Inflammatory macrophage treated with lipopolysaccharide for 1 hour (primary cell): ENCODE measurements at places on chromosomes 6 and 20.

DNA sequence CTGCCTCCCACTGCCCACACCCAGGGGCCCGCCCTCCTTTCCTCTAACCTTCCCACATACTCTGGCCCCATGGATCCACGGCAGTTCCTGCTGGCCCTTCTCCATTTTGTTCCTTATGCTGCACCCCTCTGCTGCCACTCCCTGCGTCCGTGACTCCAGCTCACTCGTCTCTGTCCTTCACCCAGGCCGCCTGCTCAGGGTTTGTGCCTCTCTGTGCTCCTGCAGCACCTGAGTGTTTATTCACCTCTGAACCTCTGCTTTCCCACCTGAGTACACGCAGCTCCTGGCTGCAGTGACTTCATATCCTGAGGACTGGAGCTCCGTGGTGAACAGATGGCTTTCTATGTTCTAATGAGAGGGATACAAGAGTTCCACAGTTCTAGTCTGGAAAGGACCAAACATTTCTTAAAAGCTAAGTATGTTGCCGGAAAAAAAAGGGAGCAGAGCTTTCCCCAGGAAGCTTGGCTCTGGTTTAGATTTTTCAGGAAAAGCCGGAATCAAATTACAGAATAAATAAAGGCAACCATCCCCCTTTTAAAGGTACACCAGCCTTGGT lies 1.5 kb upstream of the GNRH2 start:
- DNase-seq: no peak

GRCh38 chr20:24118034-24118433 lies 129.5 kb upstream of the GGTLC1 start:
- DNase-seq: no peak

DNA sequence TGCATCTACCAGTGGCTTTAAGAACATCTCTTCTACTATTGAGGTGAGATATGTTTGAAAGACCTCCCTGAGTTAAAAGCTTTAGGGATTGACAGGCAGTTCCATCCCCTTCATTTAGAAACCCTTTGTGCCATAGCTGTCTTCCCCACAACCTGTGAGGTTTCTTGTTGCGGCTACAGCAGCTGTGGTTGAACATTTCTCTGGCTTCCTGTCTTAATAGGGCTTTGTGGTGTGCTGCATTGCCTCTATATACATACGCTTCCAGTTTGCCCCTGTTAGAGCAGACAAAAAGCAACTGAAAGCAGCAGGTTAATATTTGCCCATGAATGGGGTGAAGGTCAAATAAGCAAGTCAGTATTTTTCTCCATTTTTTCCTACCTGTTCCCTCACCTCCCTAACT lies 210.2 kb downstream of the TMEM200A start:
- no peak for DNase-seq

DNA sequence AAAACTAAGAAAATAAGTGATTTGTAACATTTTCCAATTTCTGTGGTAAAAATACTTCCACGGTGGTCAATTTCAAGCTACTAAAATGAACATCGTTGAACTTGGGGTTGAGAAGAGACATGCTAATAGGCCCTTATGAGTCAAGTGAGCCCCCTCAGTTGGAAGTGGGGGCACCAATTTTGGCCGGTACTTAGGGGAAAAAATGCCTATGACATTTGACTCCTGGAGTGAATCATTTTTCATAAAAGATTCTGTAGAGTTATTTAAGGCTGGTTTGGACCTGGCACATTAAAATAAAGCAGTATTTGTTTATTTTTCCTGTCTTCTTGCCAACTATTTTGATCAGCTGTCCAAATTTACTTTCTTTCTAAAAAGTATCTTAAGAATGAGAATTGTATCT lies 32.4 kb upstream of the CAP2 start:
- no peak for DNase-seq

DNA sequence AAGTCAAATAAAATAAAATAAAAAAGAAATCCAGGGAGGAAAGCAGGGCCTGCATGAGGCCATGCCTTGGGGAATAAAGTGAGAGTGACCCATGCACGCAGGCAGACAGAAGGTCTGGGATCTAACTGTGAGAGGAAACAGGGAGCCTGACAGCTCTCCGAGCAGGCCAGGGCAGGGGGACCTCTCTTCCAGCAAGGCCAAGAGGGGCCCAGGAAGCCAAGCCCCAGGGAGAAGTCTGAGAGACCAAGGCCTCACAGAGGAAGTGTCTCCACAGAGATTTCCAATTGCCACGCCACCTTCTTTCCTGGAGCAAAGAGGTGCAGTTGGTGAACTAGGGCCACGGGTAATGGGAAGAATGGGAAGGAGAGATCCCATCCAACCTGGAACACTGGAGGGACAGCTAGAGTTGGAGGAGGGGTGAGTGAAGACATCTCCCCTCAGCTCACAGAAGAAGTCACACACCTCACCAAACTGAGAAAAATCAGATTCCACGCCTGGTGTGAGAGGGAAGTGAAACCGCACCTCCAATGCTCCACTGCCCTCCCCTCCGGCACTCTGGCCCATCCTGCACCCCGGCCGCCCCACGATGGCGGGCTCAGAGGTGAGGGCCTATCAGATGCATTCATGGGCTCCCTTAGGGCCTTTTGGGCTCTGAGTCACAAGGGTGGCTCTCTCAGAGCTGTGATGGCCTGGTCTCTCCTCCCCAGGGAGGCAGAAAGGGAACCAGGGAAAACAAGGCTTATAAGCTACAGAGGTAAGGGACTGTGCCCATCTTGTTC lies 25.1 kb upstream of the TAF8 start:
- no peak for DNase-seq

DNA sequence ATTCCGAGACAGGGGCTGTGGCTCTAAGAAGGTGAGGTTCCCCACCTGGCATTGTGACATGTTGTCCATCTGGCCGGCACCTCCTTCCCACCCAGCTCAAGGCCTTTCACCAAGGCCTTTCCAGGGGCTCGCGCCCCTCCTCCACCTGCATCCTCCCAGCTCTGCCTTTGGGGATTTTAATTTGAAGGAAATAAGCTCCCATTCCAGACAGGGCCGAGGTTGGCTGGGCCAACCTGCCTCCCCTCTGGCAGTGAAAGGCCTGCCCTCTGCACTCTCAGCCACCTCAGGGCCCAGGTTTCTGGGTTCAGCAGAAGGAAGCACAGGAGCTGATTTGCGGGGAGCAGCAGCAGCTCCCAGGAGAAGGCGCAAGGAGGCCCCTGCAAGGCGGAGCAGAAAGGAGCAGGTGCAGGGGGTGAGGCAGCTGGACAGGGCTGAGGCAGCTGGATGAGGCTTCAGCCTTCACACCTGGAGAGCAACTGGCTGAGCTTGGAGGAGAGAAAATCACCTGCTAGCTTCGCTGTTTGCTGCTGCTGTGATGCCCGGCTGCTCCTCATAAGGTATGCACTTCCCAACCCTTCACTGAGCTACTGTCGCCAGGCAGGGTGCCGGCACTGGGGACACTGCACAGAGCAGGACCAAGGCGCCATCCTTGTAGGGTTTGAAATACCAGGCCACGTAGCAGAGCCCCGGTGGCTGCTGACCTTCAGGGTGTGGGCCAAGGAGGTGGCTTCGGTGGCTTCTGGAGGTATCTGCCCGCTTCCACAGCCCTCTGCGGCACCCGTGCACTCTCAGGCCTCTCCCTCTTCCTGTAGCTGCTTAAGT lies 147.0 kb downstream of the SYNDIG1 start:
- DNase-seq: no peak

DNA sequence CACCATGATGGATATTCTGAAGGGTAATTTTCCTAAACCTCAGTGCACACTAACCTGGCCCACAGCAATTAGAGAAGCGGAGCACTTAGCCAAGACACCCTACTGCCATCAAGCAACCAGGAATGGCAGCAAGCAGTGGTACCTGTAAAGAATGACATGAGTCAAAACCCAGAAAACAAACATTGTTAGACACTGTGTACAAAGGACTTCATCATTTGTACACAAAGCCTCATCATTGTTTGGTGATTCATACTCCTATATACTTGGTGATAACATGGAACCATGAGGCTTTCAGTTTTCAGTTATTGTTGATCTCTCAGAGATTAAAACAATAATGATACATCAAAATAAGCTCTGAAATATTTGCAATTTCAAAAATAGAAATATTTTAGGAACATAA lies 74.6 kb downstream of the MLIP start:
- no peak for DNase-seq

DNA sequence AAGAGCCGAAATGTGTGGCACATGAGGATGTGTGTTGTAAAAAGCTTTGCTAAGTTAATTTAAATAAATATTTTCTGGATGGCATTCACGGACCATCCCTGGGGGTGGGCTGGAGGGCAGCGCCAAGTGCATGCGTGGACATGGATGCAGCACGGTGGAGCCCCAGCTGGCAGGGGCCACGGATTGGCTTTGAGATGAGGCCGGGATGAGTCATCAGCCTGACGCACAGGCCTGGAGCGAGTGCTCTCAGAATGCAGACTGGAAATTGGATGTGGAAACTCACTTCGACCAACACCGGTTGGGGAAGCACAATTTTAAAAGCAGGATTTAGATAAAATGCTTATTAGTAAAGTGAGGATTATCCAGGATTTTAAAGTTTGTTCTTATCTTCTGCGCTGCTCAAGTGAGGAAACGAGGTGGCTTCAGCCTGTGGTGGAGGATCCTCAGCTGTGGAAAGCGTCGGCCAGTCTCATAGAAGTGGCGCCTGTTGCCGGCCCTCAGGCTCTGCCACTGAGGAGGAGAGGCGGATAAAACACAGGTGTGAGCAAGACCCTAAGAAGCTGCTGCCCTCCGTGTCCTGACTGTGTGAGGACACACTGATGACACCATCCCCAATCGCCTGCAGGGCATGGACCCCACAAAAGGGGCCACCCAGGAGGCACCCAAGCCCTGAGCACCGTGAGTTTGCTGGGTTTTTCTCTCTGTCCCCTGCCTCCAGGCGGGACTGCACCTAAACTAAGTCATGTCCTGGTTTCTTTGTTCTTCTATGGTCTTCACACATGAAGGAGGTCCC lies 279.7 kb downstream of the CDH4 start:
- no peak for DNase-seq

DNA sequence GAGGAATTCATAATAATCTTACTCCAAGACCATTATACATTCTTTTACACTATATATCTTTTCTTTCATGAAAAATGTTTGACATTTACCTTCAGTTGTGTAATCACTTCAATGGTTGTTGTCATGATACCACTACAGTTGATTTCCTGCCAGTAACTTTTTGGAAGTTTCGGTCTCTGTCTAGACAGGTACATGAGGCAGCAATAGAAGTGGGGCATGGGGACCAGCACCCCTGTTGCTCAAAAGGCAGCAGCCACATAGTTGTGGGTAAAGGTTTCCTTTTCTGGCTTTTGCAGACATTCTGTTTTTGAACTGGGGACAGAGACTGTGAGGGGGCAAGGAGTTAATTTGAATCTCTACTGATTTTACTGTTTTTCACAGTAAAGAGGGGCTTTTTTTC lies 14.1 kb downstream of the SAMD5 start:
- no peak for DNase-seq

GRCh38 chr6:43924222-43924702 lies 154.3 kb downstream of the VEGFA start:
- DNase-seq: peak; percentile 72

DNA sequence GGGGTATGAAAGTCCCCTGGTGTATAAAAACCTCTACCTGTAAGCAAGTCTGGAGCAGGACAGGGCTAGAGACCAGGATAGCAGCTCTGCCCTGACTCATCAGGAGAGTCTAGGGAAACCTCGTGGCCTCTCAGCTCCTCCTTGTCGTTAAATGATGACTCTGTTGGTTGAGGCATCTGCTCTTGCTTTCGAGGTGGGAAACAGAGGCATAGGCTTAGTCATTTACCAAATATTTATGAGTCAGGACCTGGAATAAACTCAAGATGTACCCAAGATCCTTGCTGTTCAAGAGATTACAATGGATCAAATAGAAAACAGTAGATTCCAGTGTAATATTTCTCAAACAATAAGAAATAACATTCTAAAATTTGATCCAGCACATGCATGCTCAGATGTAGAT lies 5.5 kb downstream of the MANBAL start:
- peak; percentile 39 for DNase-seq

- no peak for DNase-seq
Observed at GRCh38 chr6:154893917-154894316, 101.2 kb upstream of the TIAM2 start.

DNA sequence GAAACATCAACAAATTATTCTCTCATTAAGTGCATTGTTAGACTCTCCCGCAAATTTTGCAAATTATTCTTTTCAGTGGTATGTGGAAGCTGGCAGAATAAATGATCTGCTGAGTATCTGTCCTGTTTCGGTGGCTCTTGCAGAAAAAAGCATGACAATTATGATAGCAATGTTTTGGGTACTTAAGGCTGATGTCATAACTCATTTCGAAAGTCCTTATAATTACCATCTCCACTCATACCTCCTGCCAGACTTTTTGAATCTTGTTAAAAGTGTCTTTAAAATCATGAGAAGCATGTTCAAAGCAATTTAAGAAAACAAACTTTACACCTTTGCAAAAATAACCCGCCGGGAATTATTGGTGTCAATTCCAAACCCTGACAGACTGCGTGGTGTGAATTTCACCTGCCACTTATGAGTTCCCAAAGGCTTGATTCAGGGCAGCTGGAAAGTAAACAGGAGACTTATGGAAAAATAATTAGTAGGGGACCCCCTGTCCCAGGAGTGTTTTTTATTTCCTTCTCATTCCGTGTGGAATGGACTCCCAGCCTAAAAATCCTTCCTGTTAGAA lies 87.6 kb upstream of the E2F3 start:
- no peak for DNase-seq

DNA sequence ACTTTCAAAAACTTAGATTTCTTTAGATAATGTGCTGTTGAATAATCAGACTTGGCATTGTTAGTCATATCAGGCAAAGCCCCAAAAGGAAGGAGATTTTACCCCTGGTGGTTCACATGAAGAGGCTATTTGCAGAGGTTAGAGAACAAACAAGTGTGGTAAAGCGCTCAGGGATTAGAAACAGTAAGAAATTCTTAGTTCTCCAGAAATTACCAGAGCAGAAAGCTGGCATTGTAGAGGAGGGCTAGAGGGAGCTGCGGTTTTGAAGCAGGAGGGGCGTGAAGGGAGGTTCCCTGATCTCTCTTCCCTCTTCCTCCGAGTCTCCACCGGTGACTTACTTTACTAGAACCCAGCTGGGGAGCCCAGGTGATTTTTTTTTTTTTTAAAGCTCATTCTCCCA lies 10.2 kb downstream of the MYO6 start:
- DNase-seq: no peak
